CD4-positive, CD25-positive, alpha-beta regulatory T cell (primary cell): ENCODE measurements at places on chromosomes 1 and 21. TPM values are rescaled to one million over a fixed set of nuclear protein-coding genes. Genes with fewer than 3 reads are reported as not detected.

PLEKHG5 gene
- 5.0 TPM for total RNA-seq

CGN gene
- 0.37 TPM for total RNA-seq

PRKCZ gene
- 42.7 TPM for total RNA-seq

SEC16B gene
- not detected for total RNA-seq

AKR7A3 gene
- 0.99 TPM for total RNA-seq

DDAH1 gene
- total RNA-seq = 0.15 TPM

F5 gene
- total RNA-seq = 80.6 TPM

GJC2 gene
- total RNA-seq = 2.8 TPM

KCNA2 gene
- 5.8 TPM for total RNA-seq

FAM72A gene
- total RNA-seq = 3.6 TPM

GJA8 gene
- total RNA-seq = not detected

C1orf74 gene
- total RNA-seq = 0.27 TPM

LEFTY2 gene
- not detected for total RNA-seq

EXO1 gene
- total RNA-seq = 2.3 TPM
